IMR-90 (cell line): ENCODE measurements at places on chromosomes 12 and 14. TPM values are rescaled to one million over a fixed set of nuclear protein-coding genes. Genes with fewer than 3 reads are reported as not detected.

GRCh38 chr14:100682749-100683148 lies 43.9 kb upstream of the DLK1 start:
- peaks cover 4% of the 10 kb centered on the region for H3K4me1 ChIP-seq
- no peak overlapping the region for H3K4me3 ChIP-seq
- no peak for DNase-seq
- peaks cover 10% of the 10 kb centered on the region for H3K27me3 ChIP-seq

- no peaks in the 10 kb centered on the region for H3K27me3 ChIP-seq
- peaks cover 2% of the 10 kb centered on the region for H3K4me1 ChIP-seq
- H3K36me3 ChIP-seq: no peaks in the 10 kb centered on the region
- no peak overlapping the region for H3K27ac ChIP-seq
Measured at GRCh38 chr12:90045559-90045958, 336.9 kb upstream of the ATP2B1 start.

Gene KRT83
- not detected in 2 replicates for total RNA-seq

Gene FITM1
- total RNA-seq: not detected in 2 replicates

Gene SLC4A8
- total RNA-seq: 4.4 and 5.2 TPM in 2 replicates

DNA sequence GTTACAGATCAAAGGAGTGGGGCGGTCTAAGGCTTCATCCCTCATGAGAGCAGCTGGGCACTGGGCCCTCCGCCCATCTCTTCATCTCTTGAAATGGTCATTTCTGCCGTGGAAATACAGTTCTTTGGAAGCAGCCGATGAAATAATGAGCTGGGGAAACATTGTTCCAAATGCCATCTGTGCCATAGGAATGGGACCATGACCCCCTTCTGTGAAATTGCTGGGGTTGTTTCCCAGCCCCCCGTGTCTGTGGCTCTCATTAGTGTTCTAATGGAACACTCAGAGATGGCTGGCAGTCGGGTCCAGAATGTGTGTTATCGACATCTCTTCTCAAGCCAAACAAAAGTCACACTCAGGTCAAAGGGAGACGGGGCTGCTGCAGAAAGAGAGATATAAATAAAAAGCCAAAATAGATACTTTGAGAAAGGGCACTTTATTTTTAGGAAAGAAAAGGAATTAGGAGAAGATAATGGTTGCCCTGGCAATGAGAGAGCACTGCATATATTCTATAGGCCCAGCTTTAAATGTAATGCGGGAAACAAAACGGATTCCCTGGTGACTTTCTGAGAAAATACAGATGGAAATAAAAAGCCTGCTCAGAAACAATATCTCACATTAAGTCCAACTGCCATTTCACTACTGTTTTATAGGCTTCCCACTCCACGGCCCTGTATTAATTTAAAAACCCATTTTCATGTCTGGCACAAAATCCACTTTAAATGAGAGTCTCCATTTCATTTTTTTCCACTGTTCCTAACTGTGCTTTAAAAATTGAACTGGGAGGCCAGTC lies 107.1 kb downstream of the TTC8 start:
- H3K27me3 ChIP-seq: no peaks in the 10 kb centered on the region
- H3K4me3 ChIP-seq: no peak overlapping the region
- H3K4me1 ChIP-seq: peaks cover 4% of the 10 kb centered on the region; the same call in 1 of the 2 replicates
- no peak overlapping the region for H3K27ac ChIP-seq
- no peaks in the 10 kb centered on the region for H3K36me3 ChIP-seq

Gene ASCL1
- not detected in 2 replicates for total RNA-seq

GRCh38 chr12:130973109-130973508 lies 19.4 kb downstream of the ADGRD1 start:
- H3K27me3 ChIP-seq: no peaks in the 10 kb centered on the region
- H3K36me3 ChIP-seq: no peaks in the 10 kb centered on the region
- no peak for DNase-seq
- no peak overlapping the region for H3K4me3 ChIP-seq

- peak overlapping the region; percentile 29 for H3K27ac ChIP-seq
- H3K4me1 ChIP-seq: peaks cover 5% of the 10 kb centered on the region; the same call in 1 of the 2 replicates
- peak overlapping the region; percentile 53 for H3K4me3 ChIP-seq
- no peaks in the 10 kb centered on the region for H3K36me3 ChIP-seq
- no peak for DNase-seq
- H3K27me3 ChIP-seq: peaks cover 2% of the 10 kb centered on the region; the same call in 1 of the 2 replicates
Measured at GRCh38 chr14:54396183-54396492, 669 bp upstream of the CDKN3 start.

Gene CRACR2A
- 0.54 and 0.83 TPM in 2 replicates for total RNA-seq

Gene RASSF8
- 50.5 and 50.8 TPM in 2 replicates for total RNA-seq

Gene TMEM119
- total RNA-seq: 6.7 and 8.1 TPM in 2 replicates

Gene TBX3
- 15.8 and 18.6 TPM in 2 replicates for total RNA-seq

GRCh38 chr14:80609055-80609454 lies 332.5 kb downstream of the CEP128 start:
- no peaks in the 10 kb centered on the region for H3K4me1 ChIP-seq
- no peaks in the 10 kb centered on the region for H3K36me3 ChIP-seq
- H3K27ac ChIP-seq: no peak overlapping the region; the same call in 1 of the 2 replicates
- DNase-seq: no peak
- no peaks in the 10 kb centered on the region for H3K27me3 ChIP-seq

DNA sequence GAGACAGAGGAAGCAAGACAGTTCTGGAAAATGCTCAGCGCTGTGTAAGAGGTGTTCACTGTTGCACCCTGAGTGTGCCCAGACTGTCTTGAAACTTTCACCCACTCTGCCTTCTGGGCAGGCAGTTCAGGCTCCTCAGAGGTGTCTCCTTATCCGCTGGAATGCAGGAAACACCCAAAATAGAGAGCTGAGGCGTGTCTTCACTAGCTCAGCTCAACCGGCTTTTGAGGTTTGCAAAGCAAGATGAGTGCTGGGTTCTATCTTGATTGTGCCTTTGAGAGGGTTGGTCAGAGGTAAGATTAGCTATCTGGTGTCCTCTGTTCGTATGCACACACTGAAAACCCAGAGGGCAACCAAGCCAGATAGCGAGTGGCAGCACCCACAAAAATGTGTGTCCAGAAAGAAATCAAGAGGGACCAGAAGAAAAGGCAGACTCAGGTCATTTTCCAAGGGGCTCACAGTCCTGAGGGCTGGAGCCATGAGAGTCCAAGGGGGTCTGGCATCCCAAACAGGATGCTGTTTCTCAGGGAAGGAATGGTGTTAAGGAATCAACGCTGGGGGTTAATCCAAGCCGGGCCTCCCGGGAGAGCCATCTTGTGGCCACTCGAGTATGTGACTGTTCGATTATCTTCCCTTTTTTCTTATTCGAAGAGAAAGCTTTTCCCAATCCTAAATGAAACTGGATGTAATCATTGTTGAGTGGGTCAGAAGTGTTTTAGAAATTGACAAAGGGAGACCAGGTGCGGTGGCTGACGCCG lies 47.1 kb downstream of the TBX3 start:
- no peaks in the 10 kb centered on the region for H3K36me3 ChIP-seq
- H3K4me1 ChIP-seq: no peaks in the 10 kb centered on the region
- H3K27me3 ChIP-seq: peaks cover 1% of the 10 kb centered on the region; the same call in 1 of the 2 replicates
- H3K27ac ChIP-seq: no peak overlapping the region
- H3K4me3 ChIP-seq: no peak overlapping the region
- peak; percentile 19 for DNase-seq

GRCh38 chr12:126784328-126784921 lies 1482.5 kb upstream of the TMEM132C start:
- H3K27ac ChIP-seq: no peak overlapping the region
- H3K4me3 ChIP-seq: no peak overlapping the region
- H3K36me3 ChIP-seq: no peaks in the 10 kb centered on the region
- DNase-seq: no peak
- H3K4me1 ChIP-seq: no peaks in the 10 kb centered on the region
- no peaks in the 10 kb centered on the region for H3K27me3 ChIP-seq

DNA sequence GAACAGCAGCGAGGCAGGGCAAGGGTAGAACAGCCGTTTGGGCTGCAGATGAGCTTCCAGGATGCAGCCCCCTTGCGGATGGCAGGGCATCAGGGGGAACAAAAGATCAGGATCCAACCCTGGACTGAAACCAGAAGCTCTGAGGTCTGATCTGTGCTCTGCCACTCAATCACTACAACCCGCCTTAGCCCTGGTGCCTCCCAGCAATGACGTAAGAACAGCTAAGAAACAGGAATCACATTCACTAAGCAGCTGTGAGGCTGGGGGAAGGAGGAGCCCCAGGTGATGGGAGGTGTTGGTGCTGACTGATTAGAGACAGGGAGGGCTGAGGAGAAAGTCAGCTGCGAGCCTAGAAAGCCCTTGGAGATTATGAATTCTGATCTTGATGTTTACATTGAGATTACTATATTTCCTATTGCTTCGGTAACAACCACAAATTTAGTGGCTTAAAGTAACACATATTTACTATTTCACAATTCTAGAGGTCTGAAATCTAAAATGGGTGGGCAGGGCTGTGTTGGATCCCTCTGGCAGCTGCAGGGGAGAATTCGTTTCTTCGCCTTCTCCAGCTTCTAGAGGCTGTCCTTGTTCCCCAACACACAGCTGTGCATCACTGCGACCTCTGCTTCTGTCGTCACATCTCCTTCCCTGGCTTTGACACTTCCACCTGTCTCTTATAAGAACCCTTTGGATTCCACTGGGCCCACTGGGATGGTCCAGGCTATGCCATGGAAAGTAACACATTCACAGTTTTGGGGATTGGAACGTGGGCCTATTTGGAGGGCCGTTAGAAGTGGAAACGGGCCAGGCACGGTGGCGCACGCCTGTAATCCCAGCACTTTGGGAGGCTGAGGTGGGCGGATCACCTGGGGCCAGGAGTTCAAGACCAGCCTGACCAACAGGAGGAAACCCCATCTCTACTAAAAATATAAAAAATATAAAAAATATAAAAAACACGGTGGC lies 6.1 kb upstream of the CD9 start:
- peaks cover 1% of the 10 kb centered on the region; the same call in 1 of the 2 replicates for H3K27me3 ChIP-seq
- H3K4me3 ChIP-seq: no peak overlapping the region
- peaks cover 11% of the 10 kb centered on the region for H3K4me1 ChIP-seq
- peak; percentile 58 for DNase-seq

GRCh38 chr12:20339060-20339459 lies 29.3 kb upstream of the PDE3A start:
- no peaks in the 10 kb centered on the region for H3K4me1 ChIP-seq
- no peaks in the 10 kb centered on the region for H3K36me3 ChIP-seq
- no peak overlapping the region for H3K27ac ChIP-seq
- no peak for DNase-seq
- H3K4me3 ChIP-seq: no peak overlapping the region
- no peaks in the 10 kb centered on the region for H3K27me3 ChIP-seq

DNA sequence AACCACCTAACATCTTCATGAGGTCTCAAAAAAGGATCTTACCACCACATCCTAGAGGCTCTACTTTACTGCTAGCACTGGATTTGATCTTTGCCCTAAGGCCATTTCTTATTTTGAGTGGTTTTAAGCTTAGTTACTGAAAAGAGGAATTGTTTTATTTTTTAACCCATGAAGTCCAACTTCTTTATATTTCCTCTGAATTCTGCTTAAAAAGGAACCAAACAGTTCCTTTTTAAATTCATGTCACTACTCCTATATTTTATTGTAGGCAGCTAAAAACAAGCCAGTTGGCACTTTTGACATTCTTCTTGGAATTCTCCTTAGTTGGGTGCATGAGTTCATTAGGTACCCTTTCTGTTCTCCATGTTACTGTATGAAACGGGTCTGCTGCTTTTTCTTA lies 76.4 kb downstream of the FGD4 start:
- no peak overlapping the region for H3K27ac ChIP-seq
- H3K36me3 ChIP-seq: no peaks in the 10 kb centered on the region
- no peak for DNase-seq
- no peaks in the 10 kb centered on the region for H3K4me1 ChIP-seq
- peaks cover 2% of the 10 kb centered on the region for H3K27me3 ChIP-seq
- H3K4me3 ChIP-seq: no peak overlapping the region

DNA sequence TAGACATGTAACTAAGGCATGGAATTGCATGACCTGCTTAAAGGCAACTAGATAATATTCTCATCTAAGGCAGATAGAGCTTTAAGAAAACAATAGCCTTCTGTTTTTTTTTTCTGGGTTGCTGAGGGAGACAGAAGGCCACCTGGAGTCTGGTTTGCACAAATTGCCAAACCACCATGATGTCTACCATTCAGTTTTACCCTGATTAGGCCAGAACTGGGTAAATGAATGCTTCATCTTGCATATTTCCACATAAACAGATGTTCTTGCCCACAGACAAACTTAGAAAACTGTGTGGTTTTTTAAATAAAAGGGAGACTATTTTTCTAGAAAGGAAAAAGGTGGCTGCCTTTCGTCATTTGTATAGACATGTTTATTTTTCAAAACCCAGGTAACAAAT lies 278.7 kb upstream of the PRICKLE1 start:
- peaks cover 4% of the 10 kb centered on the region; the same call in 1 of the 2 replicates for H3K4me1 ChIP-seq
- H3K27ac ChIP-seq: no peak overlapping the region
- no peak for DNase-seq
- H3K27me3 ChIP-seq: no peaks in the 10 kb centered on the region

GRCh38 chr12:131195796-131196195 lies 242.1 kb downstream of the ADGRD1 start:
- no peaks in the 10 kb centered on the region for H3K27me3 ChIP-seq
- H3K27ac ChIP-seq: no peak overlapping the region
- H3K36me3 ChIP-seq: no peaks in the 10 kb centered on the region
- H3K4me1 ChIP-seq: no peaks in the 10 kb centered on the region

DNA sequence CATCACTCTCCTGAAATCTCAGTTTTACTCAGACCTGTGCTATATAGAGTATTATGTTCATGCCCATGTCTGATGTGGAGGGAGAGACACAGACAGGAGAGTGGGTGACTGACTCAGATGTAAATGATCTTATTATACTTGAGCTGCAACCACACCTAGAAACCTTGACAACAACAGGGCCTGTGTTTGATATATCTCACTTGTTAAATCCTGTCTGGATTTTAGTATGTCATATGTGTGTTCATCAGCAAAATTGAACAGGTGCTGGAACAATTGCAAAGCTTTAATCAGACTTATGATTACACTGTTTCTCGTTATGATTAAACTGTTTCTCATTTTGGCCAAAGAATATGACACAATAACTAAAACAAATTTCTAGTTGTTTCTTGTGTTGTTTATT lies 37.7 kb downstream of the DIP2B start:
- H3K27me3 ChIP-seq: no peaks in the 10 kb centered on the region
- no peak overlapping the region for H3K4me3 ChIP-seq
- DNase-seq: peak; percentile 53
- H3K27ac ChIP-seq: no peak overlapping the region
- H3K4me1 ChIP-seq: peaks cover 4% of the 10 kb centered on the region; the same call in 1 of the 2 replicates
- no peaks in the 10 kb centered on the region; the same call in 1 of the 2 replicates for H3K36me3 ChIP-seq

Gene CCDC197
- total RNA-seq: not detected in 2 replicates

DNA sequence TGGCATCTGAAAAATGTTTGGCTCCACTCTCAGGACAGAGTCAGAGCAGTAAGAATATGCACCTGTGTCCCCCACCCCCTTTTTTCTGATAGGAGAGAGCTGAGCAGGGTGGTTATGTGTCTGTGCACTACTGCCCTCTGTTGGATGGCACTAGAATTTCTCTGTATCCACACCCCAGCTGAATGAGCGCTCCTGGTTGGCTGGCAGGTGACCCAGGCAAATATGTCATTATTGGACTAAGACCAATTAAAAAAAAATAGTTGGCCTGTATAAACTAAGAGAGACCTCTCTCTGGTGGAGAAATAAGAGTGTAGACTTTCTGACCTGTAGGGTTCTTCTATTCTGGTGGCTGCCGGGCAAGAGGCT lies 107.0 kb downstream of the PTCSC3 start:
- H3K4me3 ChIP-seq: no peak overlapping the region
- H3K4me1 ChIP-seq: no peaks in the 10 kb centered on the region
- peaks cover 15% of the 10 kb centered on the region for H3K27me3 ChIP-seq
- H3K36me3 ChIP-seq: no peaks in the 10 kb centered on the region
- peak; percentile 17 for DNase-seq

Gene KRT5
- not detected in 2 replicates for total RNA-seq

GRCh38 chr14:26218861-26219260 lies 379.0 kb downstream of the NOVA1 start:
- H3K27ac ChIP-seq: no peak overlapping the region
- no peak overlapping the region for H3K4me3 ChIP-seq
- H3K4me1 ChIP-seq: no peaks in the 10 kb centered on the region
- no peaks in the 10 kb centered on the region for H3K27me3 ChIP-seq
- no peak for DNase-seq
- no peaks in the 10 kb centered on the region for H3K36me3 ChIP-seq
